ENCODE measurements at places on chromosomes 7 and 10. TPM values are rescaled to one million over a fixed set of nuclear protein-coding genes. Genes with fewer than 3 reads are reported as not detected.

DNA sequence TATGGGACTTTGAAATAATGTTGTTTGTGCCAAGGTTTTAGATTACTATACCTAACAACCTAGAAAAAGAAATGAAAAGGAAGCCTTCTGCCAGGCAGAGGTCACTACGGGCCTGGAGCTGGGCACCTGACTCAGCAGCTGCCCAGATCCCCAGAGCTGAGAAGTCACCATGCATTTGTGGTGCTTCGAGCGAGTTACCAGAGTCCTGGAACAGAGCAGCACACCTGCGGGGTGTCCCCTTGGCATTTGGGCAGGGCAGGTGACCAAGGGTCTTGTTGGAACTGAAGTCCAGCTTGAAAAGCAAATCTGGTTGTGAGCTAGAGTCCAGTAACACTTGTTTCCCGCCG, 25.5 kb downstream of the EGFR start:
- DNase-seq: no peak

DNA sequence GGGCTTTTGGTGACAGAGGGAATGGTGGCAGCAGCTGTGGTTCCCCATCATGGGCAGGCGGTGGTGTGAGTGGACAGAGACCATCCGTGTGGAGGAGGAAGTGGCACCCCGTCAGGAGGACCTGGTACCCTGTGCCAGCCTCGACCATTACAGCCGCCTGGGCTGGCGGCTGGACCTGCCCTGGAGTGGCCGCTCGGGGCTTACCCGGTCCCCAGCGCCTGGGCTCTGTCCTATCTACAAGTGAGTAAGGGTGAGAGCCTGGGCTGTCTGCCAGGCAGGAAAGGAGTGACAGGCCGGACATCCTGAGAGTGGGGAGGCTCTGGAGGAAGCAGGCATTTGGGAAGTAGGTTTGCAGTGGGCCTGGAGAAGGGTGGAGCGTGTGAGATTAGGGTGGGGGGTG, 2.9 kb upstream of the ZNF467 start:
- no peak for DNase-seq

GRCh38 chr7:92150450-92151017, 16.3 kb upstream of the CYP51A1 start:
- no peak for DNase-seq

The RPEL1 gene
- 0.16 TPM for total RNA-seq

The PNLIP gene
- not detected for total RNA-seq

The LRGUK gene
- total RNA-seq: 17.6 TPM

The IRF5 gene
- total RNA-seq: 1.6 TPM

All from occipital lobe (tissue), 3 donors.